ENCODE measurements at places on chromosomes 1 and 21. TPM values are rescaled to one million over a fixed set of nuclear protein-coding genes. Genes with fewer than 3 reads are reported as not detected.

DNA sequence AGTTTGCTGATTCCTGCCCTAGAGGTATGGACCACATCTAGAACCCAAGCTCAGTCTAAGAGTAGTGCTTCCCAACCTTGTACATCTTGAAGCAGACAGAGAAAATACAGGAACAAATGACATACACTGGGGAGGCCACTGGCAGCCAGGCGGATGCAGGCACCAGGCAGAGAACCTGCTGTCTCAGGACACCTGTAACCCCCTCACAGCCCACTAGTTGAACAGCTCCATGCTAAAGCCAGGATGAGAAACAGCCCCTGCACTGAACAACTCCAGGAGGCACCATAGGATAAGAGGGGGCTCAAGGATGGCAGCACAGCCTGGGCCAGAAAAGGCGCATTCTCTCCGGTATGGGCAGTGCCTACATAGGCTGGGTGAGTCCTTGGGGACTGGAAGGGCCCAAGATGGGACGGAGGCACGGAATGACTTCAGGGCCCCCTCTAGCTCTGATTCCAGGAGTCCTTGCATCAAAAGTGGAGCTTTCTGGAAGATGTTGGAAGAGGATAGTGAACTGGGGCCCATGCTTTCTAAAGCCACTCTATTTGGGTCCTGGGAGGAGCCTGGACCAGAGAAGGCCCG, 16.0 kb downstream of the MEF2D start:
- DNase-seq = no peak

Gene PTPRC
- total RNA-seq = 67.7 TPM

Gene FNBP1L
- 33.5 TPM for total RNA-seq

Gene ZBTB8B
- total RNA-seq = 2.6 TPM

Measured in umbilical cord (tissue), 2 donors.